Smooth muscle cell of bladder (primary cell): ENCODE measurements at places on chromosomes 2 and 18. TPM values are rescaled to one million over a fixed set of nuclear protein-coding genes. Genes with fewer than 3 reads are reported as not detected.

Gene BMP10
- total RNA-seq: not detected in 2 replicates

Gene TTR
- not detected in 2 replicates for total RNA-seq

Gene MAL
- not detected in 2 replicates for total RNA-seq

Gene PLB1
- total RNA-seq: 1.00 and 1.4 TPM in 2 replicates

Gene SIX3
- total RNA-seq: not detected in 2 replicates

Gene CXCR1
- not detected in 2 replicates for total RNA-seq

Gene CD302
- 6.1 and 8.0 TPM in 2 replicates for total RNA-seq

Gene CD8B
- not detected in 2 replicates for total RNA-seq

Gene ASTL
- total RNA-seq: not detected in 2 replicates

Gene SH2D6
- total RNA-seq: 0.14 and 0.55 TPM in 2 replicates

Gene CERKL
- total RNA-seq: under 0.01 TPM in 1 of 2 replicates, not detected in the other

Gene MC5R
- total RNA-seq: not detected in 2 replicates
